ENCODE measurements at places on chromosomes 6 and 20. TPM values are rescaled to one million over a fixed set of nuclear protein-coding genes. Genes with fewer than 3 reads are reported as not detected.

- DNase-seq, result no peak
Observed at GRCh38 chr6:211871-212497, 80.3 kb upstream of the DUSP22 start.

SPATA2 gene
- 19.1 TPM for total RNA-seq

GRCh38 chr6:27862396-27863066 is 49.7 kb downstream of the OR2B2 start:
- DNase-seq, result no peak

DNA sequence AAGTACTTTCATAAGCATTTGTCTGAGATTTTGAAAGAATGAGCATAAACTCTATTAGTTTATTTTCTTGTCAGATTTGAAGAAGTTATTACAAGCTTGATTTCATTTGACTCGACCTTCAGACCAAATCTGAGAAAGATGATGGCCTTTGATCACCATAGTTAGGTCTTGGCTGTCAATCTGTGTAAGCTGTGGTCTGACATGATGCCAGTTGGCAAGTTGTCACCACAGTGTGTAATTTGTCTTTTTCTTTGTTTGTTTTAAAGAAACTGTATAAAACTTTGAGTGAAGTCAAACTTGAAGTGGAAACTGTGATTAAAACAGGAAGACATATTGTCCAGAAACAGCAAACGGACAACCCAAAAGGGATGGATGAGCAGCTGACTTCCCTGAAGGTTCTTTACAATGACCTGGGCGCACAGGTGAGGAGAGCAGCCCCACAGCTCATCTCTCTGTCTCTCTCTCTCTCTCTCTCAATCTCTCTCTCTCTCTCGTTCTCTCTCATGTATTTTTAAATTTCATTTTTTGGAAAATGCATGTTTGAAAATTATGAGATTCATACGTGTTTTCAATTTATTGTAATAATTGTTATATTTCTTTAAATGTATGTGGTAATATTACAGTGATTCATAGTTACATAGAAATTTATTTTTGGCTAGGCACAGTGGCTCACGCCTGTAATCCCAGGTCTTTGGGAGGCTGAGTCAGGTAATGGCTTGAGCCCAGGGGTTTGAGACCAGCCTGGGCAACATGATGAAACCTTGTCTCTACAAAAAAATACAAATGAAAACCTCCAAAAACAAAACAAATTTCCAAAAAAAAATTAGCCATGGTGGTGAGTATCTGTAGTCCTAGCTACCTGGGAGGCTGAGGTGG is 208.1 kb downstream of the UTRN start:
- no peak for DNase-seq

- DNase-seq, result no peak
Observed at GRCh38 chr20:52948491-52948890, 23.7 kb upstream of the TSHZ2 start.

GRCh38 chr6:127069659-127070279 is 48.7 kb upstream of the RSPO3 start:
- no peak for DNase-seq

DUSP15 gene
- not detected for total RNA-seq

- no peak for DNase-seq
Observed at GRCh38 chr6:28664870-28665396, 139.3 kb downstream of the GPX5 start.

DNA sequence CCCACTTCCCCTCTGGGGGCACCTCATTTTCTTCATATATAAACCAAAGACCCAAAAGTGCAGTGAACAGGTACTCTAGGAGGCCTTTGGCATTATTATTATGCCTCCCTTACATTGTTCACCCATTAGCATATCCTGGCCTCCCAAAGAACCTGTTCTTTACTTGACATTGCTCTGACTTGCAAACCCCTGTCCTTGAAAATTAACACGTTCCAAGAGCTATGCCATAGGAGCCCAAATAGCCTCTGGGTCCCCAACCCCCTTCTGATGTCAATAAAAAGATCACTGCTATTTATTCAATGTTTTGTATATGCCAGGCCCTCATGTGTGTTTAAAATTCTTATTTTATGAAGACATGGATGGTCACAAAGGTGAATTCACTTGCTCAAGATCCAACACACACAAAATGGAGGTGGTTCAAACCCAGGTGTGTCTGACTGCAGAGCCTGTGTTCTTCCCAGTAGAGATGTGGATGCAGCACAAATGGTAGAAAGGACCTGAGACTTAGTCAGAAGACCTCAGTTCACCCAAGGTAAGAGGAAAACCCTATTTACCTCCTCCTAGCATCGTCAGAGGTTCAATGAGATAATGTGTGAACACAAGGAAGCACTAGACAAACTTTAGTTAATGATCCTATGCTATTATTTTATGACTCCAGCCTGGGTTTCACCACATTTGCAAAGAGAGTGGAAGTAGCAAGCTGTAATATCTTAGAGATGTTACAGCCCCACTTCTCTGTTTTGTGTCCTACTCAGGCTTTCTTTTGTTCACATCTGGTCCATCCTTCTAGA is 36.6 kb downstream of the BCL2L1 start:
- no peak for DNase-seq

Measured in CD4-positive, CD25-positive, alpha-beta regulatory T cell (primary cell).